ENCODE measurements at places on chromosomes 13 and 19. TPM values are rescaled to one million over a fixed set of nuclear protein-coding genes. Genes with fewer than 3 reads are reported as not detected.

The PSPN gene
- 0.23 TPM for polyA plus RNA-seq

The KIR3DL1 gene
- 0.15 TPM for polyA plus RNA-seq

The ZIM2 gene
- not detected for polyA plus RNA-seq

The SLC25A23 gene
- 0.15 TPM for polyA plus RNA-seq

GRCh38 chr19:53947624-53948023 is 15.1 kb upstream of the CACNG8 start:
- DNase-seq, result no peak
- H3K4me1 ChIP-seq, result no peaks in the 10 kb centered on the region
- H3K27ac ChIP-seq, result no peak overlapping the region
- H3K36me3 ChIP-seq, result no peaks in the 10 kb centered on the region

- peaks cover 33% of the 10 kb centered on the region for H3K4me1 ChIP-seq
- no peaks in the 10 kb centered on the region for H3K27me3 ChIP-seq
- peak within 1 kb of the TSS; percentile 45 for H3K27ac ChIP-seq
- peaks cover 15% of the 10 kb centered on the region for H3K36me3 ChIP-seq
Observed at GRCh38 chr19:38425810-38426466, at the start of gene RASGRP4. RASGRP4 (minus strand) TSS chr19:38426219; CDS start chr19:38426091, 128 bp downstream.

DNA sequence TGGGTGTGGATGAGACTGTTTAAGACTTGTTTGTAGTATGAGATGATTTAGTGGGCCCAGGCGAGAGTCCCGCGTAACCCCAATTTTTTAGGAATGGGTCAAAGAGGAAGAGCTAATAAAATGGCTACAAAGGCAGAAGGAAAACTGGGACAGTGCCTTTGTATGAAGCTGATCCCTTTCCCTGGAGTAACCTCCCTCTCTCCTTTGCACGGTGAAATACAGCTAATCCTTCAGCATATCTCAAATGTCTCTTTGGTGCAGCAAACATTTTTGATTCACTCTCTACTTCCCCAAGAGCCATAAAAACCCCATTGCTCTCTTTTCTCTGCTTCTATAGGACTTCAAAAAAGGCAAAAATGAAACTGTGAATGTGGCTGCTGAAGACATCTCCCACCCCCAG is 473.8 kb downstream of the KLF5 start:
- H3K36me3 ChIP-seq, result no peaks in the 10 kb centered on the region
- no peak overlapping the region for H3K4me3 ChIP-seq
- H3K4me1 ChIP-seq, result no peaks in the 10 kb centered on the region
- no peak overlapping the region for H3K27ac ChIP-seq
- H3K27me3 ChIP-seq, result no peaks in the 10 kb centered on the region

DNA sequence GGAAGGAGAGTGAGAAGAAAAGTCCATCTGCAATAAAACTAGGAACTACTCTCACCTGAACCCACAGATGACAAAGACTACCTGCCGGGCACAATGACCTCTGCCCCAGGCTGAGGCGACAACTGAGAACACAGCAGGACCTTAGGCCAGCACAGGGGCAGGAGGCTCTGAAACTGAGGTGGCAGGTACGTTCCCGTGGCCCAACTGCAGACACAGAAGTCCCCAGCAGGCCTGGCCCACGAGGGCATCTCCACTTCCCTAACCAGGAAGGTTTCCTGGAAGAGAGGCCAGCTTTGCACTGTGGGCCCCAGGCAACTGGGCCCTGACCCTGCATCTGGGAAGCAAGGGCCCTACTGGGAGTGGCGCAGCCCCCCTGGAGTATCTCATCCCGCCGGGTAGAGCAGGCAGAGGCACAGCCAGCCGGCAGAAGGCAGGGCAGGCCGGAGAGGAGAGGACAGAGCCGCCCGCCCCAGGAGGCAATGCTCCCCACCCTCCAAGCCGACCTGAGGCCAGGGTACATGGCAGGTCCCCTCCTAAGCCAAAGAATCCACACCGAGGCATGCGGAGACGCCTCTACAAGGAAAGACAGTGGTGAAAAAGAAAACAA is 32.7 kb downstream of the STK24 start:
- H3K4me1 ChIP-seq, result peaks cover 66% of the 10 kb centered on the region
- H3K27ac ChIP-seq, result no peak overlapping the region
- H3K36me3 ChIP-seq, result no peaks in the 10 kb centered on the region
- DNase-seq, result no peak
- no peak overlapping the region for H3K4me3 ChIP-seq

DNA sequence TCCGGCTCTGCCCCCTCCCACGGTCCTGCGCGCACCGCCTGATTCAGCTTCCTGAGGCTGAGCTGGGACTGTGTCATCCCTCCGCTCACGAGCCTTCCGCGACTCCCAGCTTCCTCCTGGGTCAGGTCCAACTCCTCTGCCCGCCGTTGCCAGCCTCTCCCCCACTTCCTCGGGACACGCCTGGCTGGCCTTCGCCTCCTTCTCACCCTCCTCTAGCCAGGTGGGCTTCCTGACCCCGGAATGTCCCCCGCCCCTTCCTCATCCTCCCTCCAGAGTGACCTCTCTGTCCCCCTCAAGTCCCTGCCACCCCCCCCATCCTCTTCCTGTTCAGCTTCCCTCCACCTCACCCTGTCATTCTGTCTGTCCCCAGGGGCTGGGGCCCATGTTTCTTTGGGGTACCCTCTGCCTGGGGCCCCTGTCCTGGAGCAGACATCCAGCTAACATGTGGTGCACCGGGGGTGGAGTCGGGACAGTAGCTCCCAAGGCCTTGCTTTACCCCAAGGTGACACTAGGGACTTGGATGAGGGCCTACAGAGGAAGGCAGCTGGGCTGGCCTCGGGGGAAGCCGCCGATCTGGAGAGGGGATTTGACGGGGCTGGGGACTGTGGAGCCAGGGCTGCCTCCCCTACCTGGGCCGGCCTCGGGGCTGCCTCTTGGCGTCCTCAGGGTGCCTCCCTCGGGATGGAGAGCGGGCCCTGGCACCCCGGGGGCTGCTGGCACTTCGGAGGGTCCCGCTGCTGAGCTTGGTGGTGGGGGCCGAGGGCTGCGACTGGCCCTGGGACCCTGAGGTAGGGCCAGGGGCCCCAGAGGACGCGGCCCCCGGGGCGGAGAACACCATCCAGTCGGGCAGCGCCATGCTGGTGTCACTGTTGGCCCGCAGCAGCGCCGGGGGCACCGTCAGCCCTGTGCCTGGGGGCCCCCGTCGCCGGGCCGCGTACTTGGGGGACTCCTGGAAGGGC is 16.5 kb downstream of the SHANK1 start:
- no peaks in the 10 kb centered on the region for H3K36me3 ChIP-seq
- H3K27ac ChIP-seq, result no peak overlapping the region
- peak; percentile 29 for DNase-seq

DNA sequence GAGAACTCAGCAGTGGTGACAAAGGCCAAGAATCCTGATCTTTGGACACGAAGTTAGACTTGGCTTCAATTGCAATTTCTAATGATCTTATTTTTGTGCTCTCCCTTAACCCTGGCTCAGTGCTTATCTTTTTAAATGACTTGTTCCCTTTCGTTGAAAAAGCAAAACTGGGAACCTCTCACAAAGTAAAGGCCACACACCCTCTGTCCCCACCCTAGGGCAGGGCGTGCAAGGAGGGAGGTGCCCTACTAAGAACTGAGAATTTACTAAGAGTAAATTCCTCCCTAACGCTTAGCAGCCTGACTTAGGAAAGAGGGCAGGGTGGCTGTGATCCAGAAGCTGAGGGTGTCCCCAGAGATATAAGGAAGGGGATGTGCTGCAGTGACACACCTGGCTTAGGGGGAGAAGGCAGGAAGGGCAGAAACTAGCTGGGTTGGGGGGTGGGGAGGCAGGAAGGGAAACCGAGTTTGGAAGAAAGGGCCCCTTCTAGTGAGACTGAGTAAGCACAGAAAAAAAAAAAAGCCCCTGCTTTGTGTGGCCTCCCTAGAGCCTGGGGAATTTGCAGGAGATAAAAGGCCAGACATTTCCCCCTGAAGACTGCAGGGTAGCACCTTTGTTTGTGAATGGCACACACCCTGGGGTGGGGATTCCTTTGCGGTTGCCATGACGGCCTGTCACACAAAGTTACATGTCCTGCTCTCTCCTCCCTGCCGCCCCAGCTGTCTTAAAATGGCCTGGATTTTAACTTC is 435.1 kb downstream of the EFNB2 start:
- H3K4me1 ChIP-seq, result no peaks in the 10 kb centered on the region
- H3K4me3 ChIP-seq, result no peak overlapping the region
- no peaks in the 10 kb centered on the region for H3K27me3 ChIP-seq
- H3K27ac ChIP-seq, result no peak overlapping the region
- DNase-seq, result no peak

GRCh38 chr13:95457294-95457693 is 95.2 kb upstream of the CLDN10 start:
- no peak for DNase-seq
- no peak overlapping the region for H3K4me3 ChIP-seq
- H3K27me3 ChIP-seq, result no peaks in the 10 kb centered on the region
- H3K27ac ChIP-seq, result no peak overlapping the region
- H3K36me3 ChIP-seq, result no peaks in the 10 kb centered on the region

- no peak for DNase-seq
- H3K27ac ChIP-seq, result no peak overlapping the region
- peaks cover 4% of the 10 kb centered on the region for H3K36me3 ChIP-seq
- no peaks in the 10 kb centered on the region for H3K4me1 ChIP-seq
Observed at GRCh38 chr19:18763674-18764590, 27.2 kb downstream of the COMP start.

- peak; percentile 49 for DNase-seq
- peaks cover 16% of the 10 kb centered on the region for H3K36me3 ChIP-seq
- no peak overlapping the region for H3K4me3 ChIP-seq
- H3K27ac ChIP-seq, result peak overlapping the region; percentile 67
- peaks cover 60% of the 10 kb centered on the region for H3K4me1 ChIP-seq
Observed at GRCh38 chr19:4979211-4979807, 10.4 kb downstream of the KDM4B start.

GRCh38 chr19:53467485-53468262 is at the start of gene ZNF813:
ZNF813 (plus strand) TSS chr19:53467733; CDS start chr19:53483823, 16,090 bp downstream.
- peak within 1 kb of the TSS; percentile 86 for H3K4me3 ChIP-seq
- H3K27me3 ChIP-seq, result peaks cover 19% of the 10 kb centered on the region
- H3K4me1 ChIP-seq, result peaks cover 13% of the 10 kb centered on the region
- H3K36me3 ChIP-seq, result no peaks in the 10 kb centered on the region

DNA sequence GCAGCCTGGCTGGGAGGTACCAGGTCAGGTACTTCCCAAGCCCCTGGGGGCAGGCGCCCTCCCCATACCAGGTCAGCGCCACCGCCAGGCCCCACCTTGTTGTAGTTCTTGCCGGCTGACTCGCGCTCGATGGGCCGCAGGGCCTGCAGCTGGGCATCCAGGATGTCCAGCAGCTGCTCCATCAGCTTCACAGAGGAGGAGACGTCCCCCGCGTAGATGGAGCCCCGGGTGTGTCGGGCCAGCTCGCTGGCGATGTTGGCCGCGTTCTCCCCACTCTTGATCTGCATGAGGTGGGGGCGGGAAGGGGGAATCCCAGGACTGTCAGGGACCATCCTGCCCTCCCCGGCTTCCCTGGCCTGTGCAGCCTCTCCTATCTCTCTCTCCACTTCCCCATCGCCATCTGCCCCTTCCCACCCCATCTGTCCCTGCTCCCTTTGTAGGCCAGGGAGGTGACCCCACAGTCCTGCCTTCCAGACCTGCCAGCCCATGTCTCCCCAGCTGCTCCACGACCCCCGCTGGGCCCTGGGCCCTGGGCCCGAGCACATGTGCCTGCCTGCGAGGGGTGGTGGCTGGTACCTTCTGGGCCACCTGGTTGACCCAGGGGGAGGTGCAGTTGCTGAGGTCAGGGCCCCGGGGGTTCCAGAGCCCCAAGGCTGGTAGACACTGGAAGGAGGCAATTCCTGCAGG is 23.8 kb upstream of the ASF1B start:
- DNase-seq, result no peak
- peaks cover 33% of the 10 kb centered on the region for H3K36me3 ChIP-seq
- H3K27ac ChIP-seq, result no peak overlapping the region
- H3K4me1 ChIP-seq, result no peaks in the 10 kb centered on the region

DNA sequence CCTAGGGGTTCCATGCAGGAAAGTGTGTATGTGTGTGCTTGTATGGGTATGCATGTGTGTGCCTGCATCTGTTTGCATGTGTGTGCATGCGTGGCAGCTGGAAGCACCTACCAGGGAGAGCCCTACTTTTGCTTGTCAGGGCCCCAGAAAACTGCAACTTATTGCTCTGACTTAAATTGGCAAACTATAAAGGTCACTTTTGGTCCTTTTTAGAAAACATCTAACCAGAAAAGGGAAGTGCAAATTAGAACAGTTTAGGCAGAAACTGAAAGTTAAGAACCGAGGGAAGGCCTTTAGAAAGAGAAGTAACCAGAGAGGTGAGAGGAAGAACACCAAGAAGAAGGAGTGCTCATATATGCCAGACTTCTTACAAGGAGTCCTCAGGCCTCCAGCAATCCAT is 32.5 kb downstream of the DLEU7 start:
- no peak overlapping the region for H3K4me3 ChIP-seq
- no peaks in the 10 kb centered on the region for H3K36me3 ChIP-seq
- DNase-seq, result peak; percentile 64
- H3K4me1 ChIP-seq, result peaks cover 42% of the 10 kb centered on the region
- H3K27ac ChIP-seq, result peak overlapping the region; percentile 41

DNA sequence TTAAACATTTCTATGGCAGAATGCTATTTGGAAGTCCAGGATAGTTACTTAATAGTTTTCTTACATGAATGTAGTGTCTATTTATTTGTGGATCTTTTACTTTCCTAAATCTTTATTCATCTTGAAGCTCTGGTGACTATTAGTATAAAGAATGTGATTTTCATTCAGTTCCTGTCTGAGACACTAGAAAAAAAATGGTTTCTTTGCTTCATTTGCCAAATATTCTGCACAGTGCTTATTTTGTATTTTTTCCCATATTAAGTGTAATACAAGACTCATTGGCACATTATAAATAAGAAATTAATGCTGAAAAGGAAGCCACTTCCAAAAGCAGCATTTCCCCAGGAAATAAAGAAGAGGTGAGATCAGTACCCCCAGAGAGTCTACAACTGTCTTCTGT is 109.8 kb downstream of the POSTN start:
- no peaks in the 10 kb centered on the region for H3K4me1 ChIP-seq
- H3K4me3 ChIP-seq, result no peak overlapping the region
- H3K36me3 ChIP-seq, result no peaks in the 10 kb centered on the region
- H3K27ac ChIP-seq, result no peak overlapping the region
- no peaks in the 10 kb centered on the region for H3K27me3 ChIP-seq
- no peak for DNase-seq

- DNase-seq, result no peak
- no peak overlapping the region for H3K27ac ChIP-seq
- no peak overlapping the region for H3K4me3 ChIP-seq
Observed at GRCh38 chr19:50565984-50566903, 2.0 kb downstream of the LRRC4B start.

- H3K4me1 ChIP-seq, result peaks cover 7% of the 10 kb centered on the region
- H3K4me3 ChIP-seq, result no peak overlapping the region
- H3K27me3 ChIP-seq, result no peaks in the 10 kb centered on the region
- H3K27ac ChIP-seq, result no peak overlapping the region
Observed at GRCh38 chr19:48805452-48805851, 5.4 kb downstream of the BCAT2 start.

GRCh38 chr13:38255600-38255999 is 94.1 kb upstream of the UFM1 start:
- H3K4me3 ChIP-seq, result no peak overlapping the region
- no peak overlapping the region for H3K27ac ChIP-seq
- no peak for DNase-seq

GRCh38 chr13:113433391-113433916 is 19.8 kb downstream of the ADPRHL1 start:
- no peaks in the 10 kb centered on the region for H3K27me3 ChIP-seq
- no peaks in the 10 kb centered on the region for H3K36me3 ChIP-seq
- no peak overlapping the region for H3K27ac ChIP-seq
- H3K4me3 ChIP-seq, result no peak overlapping the region

Data from CD14-positive monocyte (primary cell).